ENCODE measurements at places on chromosomes 4 and X.

DNA sequence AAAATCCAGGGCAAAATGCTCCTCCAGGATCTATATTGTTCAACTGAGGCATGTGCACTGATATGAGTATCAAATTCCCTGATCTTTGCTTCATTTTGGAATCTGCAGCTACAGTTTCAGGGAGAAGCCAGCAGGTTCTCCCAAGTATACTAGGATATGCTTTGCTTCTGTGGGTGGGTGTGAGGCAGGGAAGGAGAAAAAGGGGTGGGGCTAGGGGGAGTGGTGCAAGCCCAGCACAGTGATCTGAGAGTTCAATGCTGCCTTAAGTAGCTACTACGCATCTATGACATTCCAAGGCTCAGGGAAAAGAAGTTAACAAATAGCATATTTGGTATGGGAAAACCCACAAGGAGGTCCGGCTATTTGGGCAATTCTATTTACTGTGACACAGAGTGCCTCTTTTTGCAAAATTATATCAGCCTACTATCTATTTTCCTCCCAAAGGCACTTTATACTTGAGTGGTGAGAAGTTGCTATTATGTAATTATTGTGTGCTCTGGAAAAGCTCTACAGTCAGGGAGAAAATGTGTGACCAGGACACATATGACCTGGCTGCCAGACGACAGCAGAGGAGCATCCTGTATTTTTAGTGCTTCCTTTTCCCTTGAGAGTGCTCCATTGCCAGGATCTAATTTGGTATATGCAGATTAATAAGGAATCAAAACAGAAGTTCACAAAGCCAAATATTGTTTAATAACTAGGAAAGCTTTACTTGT, 162.0 kb downstream of the RNF150 start:
- DNase-seq: no peak

- no peak for DNase-seq
Measured at GRCh38 chrX:13220916-13221315, 98.9 kb downstream of the ATXN3L start.

- DNase-seq: no peak
Measured at GRCh38 chrX:2592279-2592678, 91.5 kb upstream of the DHRSX start.

DNA sequence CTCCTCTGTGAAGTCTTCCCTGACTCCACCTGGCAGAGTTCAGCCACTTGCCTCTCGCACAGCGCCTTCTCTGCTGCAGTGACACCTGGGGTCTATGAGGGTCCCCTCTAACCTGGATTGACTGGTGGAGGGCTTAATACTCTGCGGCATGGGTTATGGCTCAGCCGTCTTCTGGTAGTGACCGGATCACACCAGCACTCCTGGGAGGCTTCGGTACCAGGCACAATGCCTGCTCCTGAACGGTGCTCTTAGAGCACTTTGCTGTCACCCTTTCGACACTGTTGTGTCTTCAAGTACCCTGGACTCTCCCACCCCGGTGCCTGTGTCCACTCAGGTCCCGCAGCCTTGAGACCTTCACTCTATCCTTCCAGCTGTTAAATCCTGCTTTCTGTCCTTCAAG, 50.0 kb downstream of the C4orf50 start:
- no peak for DNase-seq

GRCh38 chrX:46587158-46587557, 13.6 kb downstream of the CHST7 start:
- no peak for DNase-seq

DNA sequence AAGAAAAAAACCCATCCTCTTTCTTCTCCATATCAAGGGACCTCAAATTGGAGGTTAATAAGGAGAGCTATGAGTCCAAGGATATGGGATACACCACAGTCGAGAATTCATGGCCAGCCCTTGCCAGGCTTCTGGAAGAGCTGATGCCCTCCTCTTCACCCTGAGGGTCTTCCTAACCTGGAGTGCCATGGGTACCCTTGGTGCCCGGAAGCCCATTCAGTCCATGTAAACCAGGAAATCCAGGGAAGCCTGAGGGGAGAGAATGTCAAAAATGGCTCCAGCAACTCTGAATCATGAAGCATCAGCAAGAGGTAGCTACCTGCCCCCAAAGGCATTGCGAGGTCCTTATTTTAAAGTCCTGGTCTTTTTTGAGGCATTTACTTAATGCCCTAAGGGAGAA, 78.2 kb downstream of the ATG4A start:
- no peak for DNase-seq

- no peak for DNase-seq
Measured at GRCh38 chr4:145452447-145453162, 29.0 kb upstream of the SMAD1 start.

All from activated CD8-positive, alpha-beta memory T cell treated with anti-CD3 and anti-CD28 coated beads for 48 hours (primary cell).